ENCODE measurements at places on chromosomes 6 and 20.

DNA sequence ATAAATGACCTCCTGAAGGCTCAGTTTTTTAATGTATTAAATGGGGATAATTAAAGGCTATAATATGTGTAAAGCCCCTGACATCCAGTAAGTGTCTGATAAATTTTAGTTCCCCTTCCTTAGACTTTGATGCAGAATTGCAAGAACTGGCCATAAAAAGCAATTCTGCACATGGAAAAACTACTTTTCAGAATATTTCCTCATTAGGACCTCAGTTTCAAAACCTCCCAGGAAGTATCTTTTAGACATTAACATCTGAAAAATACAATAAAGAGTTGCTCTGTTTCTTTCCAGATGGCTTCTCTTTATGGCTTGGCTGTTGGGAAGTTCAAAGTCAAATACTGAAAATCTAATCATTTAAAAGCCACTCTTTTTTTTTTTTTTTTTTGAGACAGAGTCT is 106.3 kb upstream of the ZNF217 start:
- DNase-seq: no peak

DNA sequence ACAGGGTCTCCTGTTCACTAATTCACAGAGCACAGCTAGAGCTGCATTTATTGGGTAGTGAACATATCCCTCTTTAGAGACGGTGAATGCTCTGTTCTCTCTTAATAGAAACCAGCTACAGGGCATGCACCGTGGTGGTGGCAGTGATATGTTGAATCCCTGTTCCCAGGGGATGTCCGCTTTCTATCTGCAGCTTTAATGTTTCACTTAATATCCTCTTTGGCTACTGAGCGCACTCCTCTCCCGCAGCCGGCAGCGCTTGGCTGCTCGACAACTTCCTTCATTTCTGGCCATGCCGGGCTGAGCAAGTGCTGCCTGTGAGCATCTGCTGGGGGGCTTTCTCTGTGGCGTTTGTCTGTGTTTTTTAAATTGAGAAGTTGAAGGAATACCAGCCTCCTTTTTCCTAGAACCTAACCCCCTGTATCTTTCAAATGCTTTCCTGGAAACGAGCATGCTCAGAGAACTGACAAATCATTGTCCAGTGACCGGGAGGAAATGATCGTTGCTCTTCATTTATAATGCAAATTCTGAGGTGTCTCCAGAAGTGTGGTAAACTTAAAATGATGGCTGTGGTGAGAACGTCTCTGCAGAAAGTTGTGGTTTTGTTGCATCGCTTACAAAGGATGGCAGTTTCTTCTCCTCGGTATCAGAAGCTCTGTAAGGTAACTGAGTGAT is 297.9 kb downstream of the UTRN start:
- peak; percentile 44 for DNase-seq

- peak; percentile 14 for DNase-seq
These were observed 144.7 kb downstream of the TASP1 start for GRCh38 chr20:13494019-13494418.

GRCh38 chr6:68651011-68651985 is 16.2 kb downstream of the ADGRB3 start:
- no peak for DNase-seq

GRCh38 chr6:118876814-118877213 is 17.1 kb upstream of the ASF1A start:
- DNase-seq: no peak
